ENCODE measurements at places on chromosomes 1 and 21. TPM values are rescaled to one million over a fixed set of nuclear protein-coding genes. Genes with fewer than 3 reads are reported as not detected.

The ECE1 gene
- 10.5 TPM for total RNA-seq

The KCNK1 gene
- 0.53 TPM for total RNA-seq

The USH2A gene
- total RNA-seq: 0.16 TPM

The HSPB7 gene
- 1.9 TPM for total RNA-seq

The LAPTM5 gene
- not detected for total RNA-seq

The LDLRAD1 gene
- total RNA-seq: not detected

DNA sequence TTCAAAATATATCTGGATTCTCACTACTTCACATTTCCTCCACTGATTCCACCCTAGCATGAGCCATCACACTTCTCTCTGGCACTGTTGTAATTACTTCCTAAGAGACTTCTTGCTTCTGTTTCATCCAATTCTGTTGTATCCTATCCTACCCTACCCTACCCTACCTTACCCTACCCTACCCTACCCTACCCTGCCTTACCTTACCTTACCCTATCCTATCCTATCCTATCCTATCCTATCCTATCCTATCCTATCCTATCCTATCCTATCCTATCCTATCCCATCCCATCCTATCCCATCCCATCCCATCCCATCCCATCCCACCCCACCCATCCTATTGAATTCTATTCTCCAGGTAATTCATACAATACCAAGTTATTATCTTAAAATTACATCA is 29.7 kb downstream of the KCNA2 start:
- no peak for DNase-seq

GRCh38 chr1:151834239-151834638 is 2.6 kb upstream of the RORC start:
- no peak for DNase-seq

DNA sequence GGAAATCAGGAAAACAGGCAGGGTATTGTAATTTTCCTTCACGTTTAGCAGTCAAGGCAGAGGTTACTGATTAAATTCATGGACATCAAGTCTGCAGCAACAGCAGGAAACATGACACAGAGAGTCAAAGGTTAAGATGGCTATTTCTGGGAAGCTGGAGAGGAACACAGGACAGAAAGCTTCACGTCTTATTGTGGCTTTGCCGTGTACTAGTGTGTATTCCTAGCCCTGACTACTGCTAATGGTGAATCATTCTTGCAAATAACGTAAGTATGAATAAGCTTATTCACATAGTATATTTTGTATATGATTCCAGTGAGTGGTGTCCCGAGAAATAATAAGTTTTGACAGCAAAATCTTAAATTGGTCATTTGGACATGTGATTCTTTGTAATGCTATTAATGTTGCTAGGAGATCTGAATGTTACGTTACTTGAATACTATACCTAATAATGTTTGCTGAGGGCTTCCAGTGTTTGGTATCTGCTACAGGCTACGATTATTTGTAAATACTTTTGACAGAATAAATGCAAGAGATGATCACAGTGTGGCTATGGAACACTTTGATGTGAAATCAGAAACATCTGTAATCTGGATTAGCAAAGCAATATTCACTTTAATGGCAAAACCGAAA is 77.4 kb downstream of the DISP1 start:
- no peak for DNase-seq

GRCh38 chr21:21714426-21714825 is 716.2 kb downstream of the NCAM2 start:
- no peak for DNase-seq

DNA sequence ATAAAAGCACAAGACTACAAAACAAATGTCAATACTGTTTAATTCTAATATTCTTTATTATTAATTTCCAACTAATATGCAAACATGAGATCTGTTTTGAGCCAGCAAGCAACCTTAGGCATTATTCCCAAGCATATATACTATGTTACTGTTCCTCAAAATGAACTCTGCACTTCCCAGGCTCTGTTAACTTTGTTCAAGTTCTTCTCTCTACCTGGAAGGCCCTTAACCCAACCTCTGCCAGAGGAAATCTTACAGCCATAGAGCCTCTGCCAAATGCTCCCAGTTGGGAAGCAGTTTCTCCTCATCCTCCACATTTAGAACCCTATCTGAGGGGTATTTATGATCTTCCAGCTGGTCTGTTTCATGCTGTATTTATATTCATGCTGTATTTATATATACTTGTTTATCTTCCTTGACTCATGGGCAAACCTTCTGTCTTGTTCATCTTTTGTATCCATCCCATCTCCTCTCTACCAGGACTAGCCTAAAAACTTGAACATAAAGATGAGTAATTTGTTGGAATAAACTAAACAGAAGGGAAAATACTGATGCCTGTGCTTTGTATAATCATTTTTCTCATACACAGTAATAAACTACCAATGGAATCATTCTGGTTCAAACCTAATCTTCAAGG is 5.3 kb downstream of the IVNS1ABP start:
- DNase-seq: no peak

DNA sequence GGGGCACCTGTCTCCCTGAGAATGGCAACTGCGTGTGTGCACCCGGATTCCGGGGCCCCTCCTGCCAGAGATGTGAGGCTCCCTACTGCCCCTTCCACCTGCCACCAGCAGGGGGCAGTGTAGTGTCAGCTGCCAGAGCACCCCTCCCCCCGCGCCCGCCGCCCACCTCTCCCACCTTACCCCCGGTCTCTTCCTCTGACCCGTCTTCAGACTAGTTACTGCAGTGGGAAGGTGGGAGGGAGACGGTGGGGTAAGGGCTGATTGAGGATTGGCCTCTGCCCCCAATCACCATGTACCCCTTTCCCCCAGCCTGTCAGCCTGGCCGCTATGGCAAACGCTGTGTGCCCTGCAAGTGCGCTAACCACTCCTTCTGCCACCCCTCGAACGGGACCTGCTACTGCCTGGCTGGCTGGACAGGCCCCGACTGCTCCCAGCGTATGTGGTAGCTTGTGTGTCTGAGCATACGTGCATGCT is 10.1 kb upstream of the LRRC71 start:
- DNase-seq: no peak

DNA sequence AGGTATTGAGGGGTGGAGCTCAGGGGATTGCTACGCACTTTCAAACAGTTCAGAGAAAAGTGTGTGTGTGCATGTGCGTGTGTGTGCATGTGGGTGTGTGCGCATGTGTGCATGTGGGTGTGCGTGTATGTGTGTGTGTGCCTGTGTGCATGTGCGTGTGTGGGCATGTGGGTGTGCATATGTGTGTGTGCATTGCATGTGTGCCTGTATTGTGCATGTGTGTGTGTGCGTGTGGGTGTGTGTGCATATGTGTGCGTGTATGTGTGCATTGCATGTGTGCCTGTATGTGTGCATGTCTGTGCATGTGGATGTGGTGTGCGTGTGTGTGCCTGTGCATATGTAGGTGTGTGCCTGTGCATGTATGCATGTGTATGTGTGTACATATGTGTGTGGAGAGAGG is 12.6 kb upstream of the KCNAB2 start:
- DNase-seq: no peak

DNA sequence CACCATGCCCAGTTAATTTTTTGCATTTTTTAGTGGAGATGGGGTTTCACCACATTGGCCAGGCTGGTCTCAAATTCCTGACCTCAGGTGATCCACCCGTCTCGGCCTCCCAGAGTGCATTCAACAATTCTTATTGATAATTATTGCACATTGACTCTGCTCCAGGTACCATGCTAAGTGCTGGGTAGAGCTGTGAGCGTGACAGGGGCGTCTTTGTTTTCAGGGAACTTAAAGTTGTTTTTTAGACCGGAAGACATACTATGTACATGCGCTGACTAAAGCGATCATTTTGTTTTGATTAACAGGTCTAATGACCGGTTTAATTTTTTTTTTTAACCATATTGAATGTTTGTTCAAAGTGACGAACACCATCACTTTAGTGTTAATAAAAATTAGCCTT is 4.0 kb downstream of the CD247 start:
- no peak for DNase-seq

DNA sequence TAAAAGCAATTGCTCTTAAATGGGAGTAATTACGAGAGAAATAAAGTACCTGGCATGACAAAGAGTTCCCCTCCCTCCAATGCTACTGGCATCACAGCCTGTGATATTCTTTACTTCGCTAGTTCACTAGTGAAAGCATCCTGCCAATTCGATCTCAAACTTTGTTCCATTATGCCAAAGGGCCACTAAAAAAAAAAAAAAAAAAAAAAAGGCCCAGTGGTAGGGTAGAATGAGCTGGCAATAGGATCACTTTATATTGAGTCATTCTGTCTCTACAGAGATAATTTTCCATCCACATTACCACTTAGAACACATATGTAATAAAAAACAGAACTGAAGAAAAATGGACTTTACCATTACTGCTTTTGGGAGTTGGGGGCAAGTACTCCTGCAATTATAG is 11.2 kb downstream of the PUM1 start:
- no peak for DNase-seq

DNA sequence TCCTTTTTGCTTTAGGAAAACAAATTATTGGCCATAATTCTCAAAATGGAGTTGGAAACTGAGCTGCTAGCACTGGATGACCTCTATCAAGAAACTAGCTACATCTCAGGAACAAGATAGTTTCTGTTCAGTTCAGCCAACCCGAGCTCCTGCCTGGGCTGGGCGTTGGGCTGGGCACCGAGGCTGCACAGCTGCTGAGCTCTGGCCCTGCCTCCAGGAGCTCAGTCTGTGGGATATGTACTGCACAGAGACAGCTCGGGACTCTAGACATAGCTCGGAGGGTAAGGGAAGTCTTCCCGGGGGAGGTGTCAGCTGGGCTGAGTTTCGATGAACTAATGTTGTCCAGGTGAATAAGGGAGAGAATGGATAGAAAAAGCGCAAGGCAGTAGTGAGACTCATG is 24.5 kb upstream of the SLC1A7 start:
- DNase-seq: no peak

- DNase-seq: no peak
Observed at GRCh38 chr1:219330001-219330400, 156.3 kb downstream of the LYPLAL1 start.

GRCh38 chr1:98898940-98899339 is 105.7 kb downstream of the PLPPR5 start:
- no peak for DNase-seq

DNA sequence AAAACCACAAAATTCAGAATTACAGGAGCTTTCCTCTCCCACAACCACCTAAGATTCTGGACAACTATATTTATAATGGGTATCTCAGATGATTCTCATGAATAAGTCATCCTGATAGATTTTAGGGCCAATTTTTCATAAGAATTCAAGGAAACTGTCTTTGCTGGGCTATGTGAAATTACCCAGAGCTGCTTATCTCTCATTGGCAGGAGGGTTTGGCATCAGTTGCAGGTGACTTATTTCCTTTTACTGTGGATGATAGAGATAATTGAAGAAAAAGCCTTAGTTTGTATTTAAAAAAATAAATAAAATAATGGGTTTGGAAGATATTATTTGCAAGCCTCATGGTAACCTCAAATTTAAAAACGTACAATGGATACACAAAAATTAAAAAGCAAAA is 38.2 kb upstream of the WDR26 start:
- no peak for DNase-seq

- no peak for DNase-seq
Observed at GRCh38 chr1:116258668-116259419, 114.2 kb upstream of the ATP1A1 start.

DNA sequence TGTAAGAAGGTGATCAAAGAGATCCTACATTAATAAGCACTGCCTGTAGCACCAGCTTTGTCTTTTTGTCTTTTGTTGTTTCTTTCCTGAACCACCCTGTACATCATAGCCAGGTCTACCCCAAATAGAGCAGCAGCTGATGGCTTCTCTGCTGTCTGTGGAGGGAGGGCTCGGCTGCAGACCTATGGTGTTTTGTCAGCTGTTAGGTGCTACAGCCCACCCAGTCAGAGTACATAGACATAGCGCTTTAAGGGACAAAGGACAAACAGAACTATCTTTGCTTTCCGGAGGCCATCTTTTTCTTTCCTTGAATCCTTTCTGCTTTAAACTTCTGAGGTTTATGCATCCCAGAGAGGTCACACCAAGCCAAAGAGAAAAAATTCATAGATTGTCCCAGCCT is 258.1 kb downstream of the ZNF648 start:
- no peak for DNase-seq

DNA sequence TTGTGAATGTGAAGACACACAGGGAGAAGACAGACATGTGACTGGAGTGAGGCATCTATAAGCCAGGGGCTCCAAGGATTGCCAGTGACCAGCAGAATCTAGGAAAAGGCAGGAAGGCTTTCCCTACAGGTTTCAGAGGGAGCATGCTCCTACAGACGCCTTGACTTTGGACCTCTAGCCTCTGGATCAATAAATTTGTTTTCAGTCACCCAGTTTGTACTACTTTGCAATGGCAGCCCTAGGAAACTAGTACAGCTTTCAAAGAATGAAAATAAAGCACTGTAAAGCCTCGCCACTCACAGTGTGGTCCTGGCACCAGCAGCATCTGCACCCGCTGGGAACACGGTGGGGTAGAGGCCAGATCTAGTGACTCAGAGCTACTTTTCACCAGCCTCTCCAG is 510.0 kb downstream of the LTN1 start:
- peak; percentile 45 for DNase-seq

GRCh38 chr1:167861664-167862381 is 52.1 kb downstream of the ADCY10 start:
- DNase-seq: no peak

- DNase-seq: peak; percentile 43
Observed at GRCh38 chr1:205791568-205792180, 16.4 kb upstream of the RAB29 start.

DNA sequence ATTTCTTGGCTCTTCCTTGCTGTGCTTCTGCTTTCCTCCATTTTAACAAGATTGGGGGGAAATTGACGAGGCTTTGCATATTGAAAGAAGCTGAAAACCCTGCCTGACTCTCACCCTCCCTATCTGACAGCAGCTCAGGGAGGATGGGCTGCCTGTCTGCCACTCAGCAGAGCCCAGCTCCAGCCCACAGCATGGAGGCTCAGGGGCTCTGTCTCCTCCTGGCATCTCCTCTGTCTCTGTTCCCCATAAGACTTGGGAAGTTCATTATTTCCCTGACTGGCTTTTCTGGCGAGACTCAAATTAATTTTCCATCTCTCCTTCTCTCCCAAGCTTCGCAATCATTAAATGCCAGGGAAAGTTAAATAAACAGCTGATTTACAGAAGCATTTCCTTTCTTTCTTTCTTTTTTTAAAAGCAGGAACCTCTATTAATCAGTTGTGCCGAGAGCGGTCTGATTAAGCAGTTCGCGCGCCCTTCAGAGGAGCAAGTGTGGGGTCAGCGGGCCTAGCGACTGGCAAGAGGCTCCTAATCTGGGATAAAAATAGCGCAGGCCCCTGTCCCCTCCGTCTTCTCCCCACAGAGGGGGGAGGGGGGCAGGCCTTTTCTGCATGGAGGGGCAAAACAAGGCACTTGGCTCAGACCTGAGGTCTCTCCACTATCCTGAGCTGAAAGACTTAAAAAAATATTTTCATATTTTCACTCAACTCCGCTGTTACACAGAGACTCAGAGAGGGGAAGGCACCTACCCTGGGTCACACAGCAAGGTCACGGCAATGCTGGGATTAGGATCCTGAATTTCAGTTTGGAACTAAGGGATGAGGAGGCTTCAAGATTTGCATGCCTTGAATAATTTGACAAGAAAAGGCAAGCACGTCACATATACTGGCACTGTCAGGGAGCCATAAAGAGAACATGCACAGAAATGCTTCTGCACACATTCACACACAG is 170.4 kb downstream of the ACTL8 start:
- DNase-seq: no peak

- no peak for DNase-seq
Observed at GRCh38 chr1:243926299-243926698, 76.3 kb upstream of the AKT3 start.

GRCh38 chr1:207495801-207496792 is at the start of gene CR1:
CR1 (plus strand) TSS chr1:207496157; CDS start chr1:207496268, 111 bp downstream.
- DNase-seq: peak; percentile 38
